ENCODE measurements at places on chromosomes 13 and 19.

GRCh38 chr13:28843639-28844038, 23.5 kb downstream of the MTUS2 start:
- no peak for DNase-seq

GRCh38 chr19:18029617-18030338, 21.8 kb downstream of the ARRDC2 start:
- no peak for DNase-seq

GRCh38 chr13:79481685-79482052, 714 bp downstream of the NDFIP2 start:
- DNase-seq, result peak; percentile 19

DNA sequence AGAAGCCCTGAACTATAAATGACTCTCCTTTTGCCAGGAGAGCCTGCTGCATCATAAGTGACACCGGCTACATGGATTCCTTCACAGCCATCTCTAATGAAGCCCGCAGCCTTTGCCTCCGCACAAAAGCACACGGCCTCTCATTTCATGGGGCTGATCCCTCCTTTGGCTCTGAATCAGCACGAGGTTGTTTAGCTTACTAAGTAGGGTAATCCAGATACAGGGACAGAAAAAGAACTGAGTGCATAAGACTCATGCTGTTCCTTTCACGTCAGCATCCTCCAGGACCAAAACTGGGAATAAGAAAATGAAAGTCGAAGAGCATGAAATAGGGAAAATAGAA, 136.3 kb downstream of the DCT start:
- DNase-seq, result no peak

DNA sequence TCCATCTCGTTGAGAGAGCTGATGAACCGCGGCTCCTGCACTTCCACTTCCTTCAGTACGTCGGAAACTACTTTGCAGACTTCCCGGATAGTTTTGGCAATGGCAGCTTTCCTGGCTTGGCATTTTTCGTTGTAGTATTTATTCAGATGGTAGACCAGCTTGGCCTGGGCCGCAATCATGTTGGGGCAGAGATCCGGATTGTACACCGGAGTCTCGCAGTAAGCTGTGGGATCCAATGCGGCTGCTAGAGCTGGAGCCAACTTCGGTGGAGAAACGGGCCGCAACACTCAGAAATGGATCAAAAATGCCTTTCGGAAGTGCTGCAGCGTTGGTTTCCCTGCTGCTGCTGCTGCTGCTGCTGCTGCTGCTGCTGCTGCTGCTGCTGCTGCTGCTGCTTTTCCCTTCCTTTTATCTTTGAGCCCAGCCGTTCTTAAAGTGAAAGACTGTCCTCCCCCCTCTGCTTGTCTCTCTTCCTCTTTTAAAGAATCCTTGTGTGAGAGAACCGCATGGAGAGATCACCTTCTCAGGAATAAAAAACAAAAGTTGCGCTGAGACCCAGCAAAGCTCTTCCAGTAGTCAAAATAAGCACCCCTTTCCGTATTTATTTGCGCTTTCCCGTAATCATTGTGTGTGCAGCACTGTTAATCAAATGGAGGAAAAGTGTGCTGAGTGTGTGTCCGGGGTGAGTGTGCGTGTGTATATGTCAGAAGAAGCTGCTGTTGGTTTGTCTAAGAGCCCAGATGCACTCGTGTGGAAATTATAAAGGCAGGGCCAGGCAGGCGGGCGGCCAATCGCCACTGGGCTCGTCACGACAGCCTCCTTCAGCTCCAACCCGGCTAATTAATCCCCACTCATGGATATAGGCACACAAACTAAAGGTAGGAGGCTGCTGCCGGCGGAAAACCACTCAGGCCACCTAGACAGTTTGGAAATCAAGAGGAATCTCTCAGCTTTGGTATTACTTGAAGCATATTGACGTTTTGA, at the start of gene MAB21L1:
Gene MAB21L1 (minus strand): TSS at position 730 of the 984 bp plus-strand sequence. CDS start 551 bp downstream, at position 179.
- no peak for DNase-seq

DNA sequence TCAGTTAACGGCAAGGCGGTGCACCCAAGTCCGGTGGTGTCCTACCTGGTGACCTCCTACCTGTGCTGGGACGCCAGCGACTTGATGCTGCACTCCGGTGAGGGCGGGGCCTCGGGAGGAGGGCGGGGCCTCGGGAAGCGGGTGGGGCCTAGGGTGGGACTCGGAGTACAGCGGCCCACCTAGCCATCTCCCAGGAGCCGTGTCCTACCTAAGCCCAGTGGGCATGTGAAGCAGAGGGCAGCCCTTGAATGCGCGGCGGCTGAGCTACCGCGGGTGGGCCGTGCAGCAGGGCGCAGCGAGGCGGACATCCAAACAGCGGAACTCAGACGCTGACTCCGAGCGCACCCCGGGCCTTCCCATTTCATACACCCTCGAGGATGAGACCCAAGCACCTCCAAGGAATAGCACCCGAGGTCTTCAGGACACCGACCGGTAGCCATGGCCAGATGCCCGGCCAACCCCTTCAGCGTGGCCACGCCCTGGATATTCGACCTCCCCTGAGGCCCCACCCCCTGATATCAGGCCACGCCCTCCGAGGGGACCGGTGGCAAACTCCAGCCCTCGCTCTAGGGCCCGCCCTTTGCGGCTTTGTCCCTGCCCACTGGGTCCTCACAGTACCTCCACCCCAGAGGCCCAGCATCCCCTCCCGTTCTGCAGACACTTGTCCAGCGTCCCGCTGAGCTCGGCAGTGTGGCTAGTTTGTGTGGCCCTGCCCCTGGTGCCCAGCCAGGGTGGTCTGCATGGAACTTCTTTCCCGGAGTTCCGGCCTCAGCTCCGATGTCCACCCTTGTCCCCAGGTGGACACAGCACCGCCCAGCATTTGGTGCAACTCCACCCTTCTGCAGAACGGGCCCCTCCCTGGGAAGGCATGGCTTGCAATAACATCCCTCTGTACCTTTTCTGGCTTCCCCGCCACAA, 5.4 kb downstream of the KLK1 start:
- DNase-seq, result peak; percentile 16

GRCh38 chr13:33845572-33846302, 27.8 kb downstream of the RFC3 start:
- DNase-seq, result no peak

DNA sequence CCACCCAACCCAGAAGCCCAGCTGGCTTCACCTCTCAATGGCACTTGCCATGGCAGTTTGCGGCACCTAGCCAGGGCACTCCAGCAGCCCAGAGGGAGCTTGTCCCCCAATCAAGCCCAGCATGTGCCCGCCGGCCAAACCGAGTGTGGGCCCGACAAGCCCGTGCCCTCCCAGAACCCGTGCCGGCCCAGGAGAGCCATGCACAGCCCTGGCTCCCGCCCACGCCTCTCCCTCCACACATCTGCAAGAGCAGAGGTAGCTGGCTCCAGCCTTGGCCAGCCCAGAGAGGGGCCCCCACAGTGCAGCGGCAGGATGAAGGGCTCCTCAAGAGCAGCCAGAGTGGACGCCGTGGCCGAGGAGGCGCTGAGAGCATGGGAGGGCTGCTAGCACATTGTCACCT, 2278.0 kb upstream of the PCDH20 start:
- DNase-seq, result no peak

- DNase-seq, result no peak
Measured at GRCh38 chr19:23789246-23789645, 30.6 kb upstream of the ZNF681 start.

DNA sequence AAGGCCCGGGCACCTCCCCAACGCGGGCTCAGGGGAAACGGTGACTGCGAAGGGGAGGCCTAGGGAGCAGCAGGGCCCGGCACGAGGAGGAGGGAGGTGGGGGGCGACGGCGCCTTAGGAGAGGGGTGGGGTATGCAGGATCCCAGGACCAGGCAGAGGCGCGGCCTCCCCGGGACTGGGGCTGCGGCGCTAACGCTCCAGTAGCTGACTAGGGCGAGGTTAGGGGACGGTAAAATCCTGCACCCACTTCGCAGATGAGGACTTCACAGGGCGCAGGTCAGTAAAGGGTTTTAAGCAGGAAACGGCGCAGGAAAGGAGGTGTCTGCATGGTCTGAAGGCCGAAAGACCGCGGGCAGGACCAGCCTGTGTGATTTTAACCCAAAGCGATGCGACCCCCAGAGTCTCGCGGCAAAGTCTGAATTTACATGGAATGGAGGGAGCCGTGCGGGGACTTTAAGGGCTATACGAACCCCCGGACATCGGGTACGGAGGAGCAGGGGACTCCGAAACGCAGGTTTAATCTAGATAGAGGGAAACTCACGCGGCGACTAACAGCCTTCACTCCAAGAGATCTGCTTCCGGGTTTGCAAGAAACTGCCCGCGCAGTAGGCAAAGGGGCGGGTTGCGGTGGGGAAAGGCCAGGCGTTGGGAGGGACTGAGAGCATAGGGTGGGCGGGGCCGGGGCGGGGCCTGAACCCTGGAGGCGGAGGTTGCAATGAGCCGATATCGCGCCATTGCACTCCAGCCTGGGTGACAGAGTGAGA, at the start of gene ZNF665:
Gene ZNF665 (minus strand): TSS at position 588 of the 764 bp plus-strand sequence. CDS start 10,460 bp downstream, outside the sequence.
- peak; percentile 32 for DNase-seq

DNA sequence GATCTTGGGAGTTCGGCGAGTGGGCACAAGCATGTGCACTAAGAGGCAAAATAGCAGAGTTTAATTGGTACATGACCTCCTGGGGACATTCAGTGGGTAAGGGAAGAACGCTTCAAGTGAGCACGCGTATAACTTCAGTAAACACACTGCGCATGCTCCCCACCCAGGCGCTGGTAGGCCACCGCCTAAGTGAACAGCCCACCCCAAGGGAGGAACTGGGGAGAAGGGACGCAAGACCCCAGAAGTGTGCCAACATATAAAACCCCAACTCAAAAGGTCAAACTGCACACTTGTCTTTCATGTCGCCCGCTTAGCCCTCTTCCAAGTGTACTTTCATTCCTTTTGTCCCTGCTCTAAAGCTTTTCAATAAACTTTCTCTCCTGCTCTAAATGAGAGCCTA, 10.5 kb upstream of the NTN5 start:
- DNase-seq, result no peak

DNA sequence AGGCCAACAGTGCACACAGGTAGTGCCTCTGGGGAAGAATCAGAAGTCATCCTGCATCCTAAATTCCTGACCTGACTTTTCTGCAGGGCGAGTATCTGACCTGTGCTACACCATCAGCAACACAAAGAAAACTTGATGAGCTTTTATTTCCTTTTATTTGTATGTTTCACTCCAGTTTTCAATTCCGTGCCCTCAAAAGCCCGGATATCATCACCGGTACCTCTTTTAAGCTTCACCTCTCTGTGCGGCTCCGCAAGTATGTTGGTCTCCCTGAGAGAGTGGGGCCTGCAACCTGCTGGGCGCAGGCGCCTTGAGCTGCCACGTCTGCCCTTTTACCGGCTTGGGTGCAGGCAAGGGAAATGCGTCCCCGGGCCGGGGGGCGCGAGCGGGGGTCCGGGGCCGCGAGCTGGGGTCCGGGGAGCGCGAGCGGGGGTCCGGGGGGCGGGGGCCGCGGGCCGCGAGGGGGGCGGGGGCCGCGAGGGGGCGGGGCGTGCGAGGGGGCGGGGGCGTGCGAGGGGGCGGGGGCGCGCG, 4.3 kb upstream of the DUXA start:
- no peak for DNase-seq

GRCh38 chr13:106077017-106077416, 458.4 kb downstream of the EFNB2 start:
- no peak for DNase-seq

GRCh38 chr19:16473875-16474392, 2.2 kb upstream of the EPS15L1 start:
- DNase-seq, result no peak

GRCh38 chr13:26071691-26072090, 19.9 kb upstream of the SHISA2 start:
- DNase-seq, result no peak
